ENCODE measurements at places on chromosomes 4 and X.

GRCh38 chr4:129346734-129347133, 250.8 kb downstream of the C4orf33 start:
- no peak for DNase-seq

GRCh38 chr4:189177130-189177529, 763.5 kb upstream of the FRG1 start:
- no peak for DNase-seq

DNA sequence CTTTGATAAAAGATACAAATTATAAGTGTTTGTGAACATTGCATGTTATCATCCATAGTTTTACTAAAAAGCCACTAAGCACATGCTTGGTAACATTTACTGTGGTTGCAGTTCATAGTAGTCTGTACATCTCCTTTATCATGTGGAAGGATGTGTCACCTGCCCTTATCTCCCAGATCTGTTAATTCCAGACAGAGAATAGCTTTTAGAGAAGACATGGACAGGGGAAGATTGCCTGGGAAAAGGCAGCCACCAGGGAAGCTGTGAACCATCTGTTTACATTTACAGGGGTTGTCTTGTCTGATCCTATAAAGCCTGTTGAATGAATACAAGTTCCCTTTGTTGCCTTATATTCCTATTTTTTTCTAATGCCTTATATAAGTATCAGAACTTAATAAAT, 396.0 kb downstream of the FAT4 start:
- no peak for DNase-seq

- DNase-seq: no peak
Observed at GRCh38 chr4:47930971-47931804, 16.8 kb upstream of the NFXL1 start.

- DNase-seq: no peak
Observed at GRCh38 chr4:95263960-95264359, 284.8 kb downstream of the UNC5C start.

DNA sequence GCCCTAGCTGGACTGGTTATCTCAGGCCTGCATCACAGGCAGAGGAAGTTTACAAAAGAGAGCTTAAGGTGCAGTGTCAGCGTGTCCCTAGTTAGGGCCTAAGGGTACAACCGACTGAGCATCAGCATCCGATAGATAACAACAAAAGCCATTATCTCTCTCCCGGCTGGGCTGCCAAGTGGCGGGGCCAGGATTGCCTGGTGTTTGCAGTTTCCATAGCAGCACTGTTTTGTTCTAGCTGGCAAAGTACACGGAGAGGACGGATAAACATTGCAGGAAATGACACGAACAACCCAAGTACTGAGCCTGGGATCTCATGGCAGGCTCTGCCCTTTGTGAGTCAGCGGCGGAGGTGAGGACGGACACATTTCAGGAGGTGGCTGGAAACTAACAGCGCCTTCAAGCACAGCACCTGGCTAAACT, 104.7 kb upstream of the NOCT start:
- DNase-seq: no peak

DNA sequence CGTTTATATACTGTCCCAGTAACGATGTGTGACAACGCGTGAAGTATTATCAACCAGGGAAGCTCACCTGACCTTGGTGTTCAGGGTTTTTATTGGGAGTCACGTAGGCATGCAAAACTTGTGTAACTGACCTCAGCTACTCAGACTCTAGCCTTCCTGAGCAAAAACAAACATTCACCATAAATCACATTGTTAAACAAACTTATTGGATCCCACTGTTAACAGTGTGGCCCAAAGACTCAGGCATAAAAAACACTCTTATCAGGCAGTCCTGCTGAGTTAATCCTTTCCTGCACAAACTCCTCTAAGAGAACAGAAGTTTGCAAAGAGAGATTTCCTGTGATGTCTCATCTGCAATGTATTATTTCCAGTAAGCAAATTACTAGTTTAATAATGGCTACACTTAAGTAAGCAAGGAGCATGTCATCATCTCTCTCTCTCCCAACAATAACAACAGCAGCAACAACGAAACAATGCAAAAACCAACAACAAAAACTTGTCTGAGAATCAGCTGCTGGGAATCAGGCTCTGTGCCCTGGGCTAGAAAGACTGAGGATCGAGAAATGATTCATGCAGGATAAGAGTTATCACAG, 12.0 kb downstream of the GAGE1 start:
- DNase-seq: no peak

- no peak for DNase-seq
Observed at GRCh38 chr4:21134994-21135393, 434.7 kb downstream of the PACRGL start.

GRCh38 chr4:83644677-83645659, 109.1 kb downstream of the GPAT3 start:
- DNase-seq: no peak

GRCh38 chr4:40918330-40918729, 168.6 kb downstream of the NSUN7 start:
- no peak for DNase-seq
